ENCODE measurements at places on chromosomes 5 and 9. TPM values are rescaled to one million over a fixed set of nuclear protein-coding genes. Genes with fewer than 3 reads are reported as not detected.
A peak's percentile ranks its signal among the peaks of the same experiment; 100 is the strongest.

DNA sequence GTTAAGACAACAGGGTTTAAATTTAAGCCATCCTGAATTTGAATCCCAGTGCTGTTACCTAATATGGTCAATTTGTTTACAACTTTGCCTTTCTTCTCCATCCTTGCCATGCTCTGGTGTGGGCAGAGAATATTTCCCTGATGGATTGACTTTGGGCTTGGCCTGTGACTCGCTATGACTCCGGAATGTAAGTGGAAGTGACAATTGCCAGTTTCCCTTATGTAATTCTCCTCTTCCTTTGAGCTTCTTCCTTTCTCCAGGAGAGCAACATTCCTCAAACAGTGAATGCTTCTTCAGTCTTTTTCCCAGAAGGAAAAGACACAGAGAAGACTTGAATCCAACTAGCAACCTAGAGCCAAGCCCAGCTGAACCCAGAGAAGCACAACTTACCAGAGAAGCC, 159.1 kb downstream of the LURAP1L start:
- no peak for DNase-seq

- DNase-seq: no peak
Observed at GRCh38 chr9:105296877-105297287, 52.4 kb downstream of the SLC44A1 start.

GRCh38 chr9:97502222-97502983, 937 bp downstream of the TMOD1 start:
- DNase-seq: no peak

DNA sequence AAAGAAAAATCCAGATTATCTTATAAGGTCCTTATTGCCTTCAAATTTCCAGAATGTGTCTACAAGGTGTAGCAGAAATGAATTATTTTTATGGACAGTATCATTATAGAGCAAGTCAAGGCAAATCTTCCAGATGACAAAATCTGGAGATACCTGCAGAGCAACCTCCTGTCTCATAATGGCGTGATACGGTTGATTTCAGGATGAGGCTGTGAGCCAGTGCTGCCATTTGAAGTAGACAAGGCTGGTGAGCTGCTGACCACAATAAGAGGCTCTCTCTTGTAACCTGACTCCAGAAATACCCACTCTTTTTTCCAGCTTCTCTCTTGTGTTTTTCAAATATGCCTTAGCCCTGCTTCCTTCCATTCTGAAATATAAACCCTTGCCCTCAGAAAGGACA, 108.2 kb downstream of the HTR1A start:
- no peak for DNase-seq

GRCh38 chr5:146402949-146403348, 44.2 kb upstream of the TCERG1 start:
- no peak for DNase-seq

DNA sequence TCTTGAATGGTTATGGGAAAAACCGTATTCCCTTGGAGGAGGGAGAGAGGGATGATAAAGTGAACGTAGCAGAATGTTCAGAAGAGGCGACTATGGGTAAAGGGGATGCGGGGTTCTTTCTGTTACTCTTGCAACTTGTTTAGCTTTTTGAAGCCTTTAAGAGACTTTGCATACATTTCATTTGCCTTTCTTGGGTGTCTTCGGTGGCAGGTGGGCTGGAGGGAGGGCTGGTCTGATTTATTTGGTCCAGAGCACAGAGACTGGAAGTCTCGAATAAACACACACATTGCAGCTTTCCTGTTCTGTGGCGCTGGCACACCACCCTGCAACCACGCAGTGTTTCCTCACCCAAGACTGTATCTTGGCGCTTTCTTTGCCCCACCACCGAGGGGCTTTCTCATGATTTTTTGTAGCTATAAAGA, 23.2 kb downstream of the TTF1 start:
- DNase-seq: no peak

DNA sequence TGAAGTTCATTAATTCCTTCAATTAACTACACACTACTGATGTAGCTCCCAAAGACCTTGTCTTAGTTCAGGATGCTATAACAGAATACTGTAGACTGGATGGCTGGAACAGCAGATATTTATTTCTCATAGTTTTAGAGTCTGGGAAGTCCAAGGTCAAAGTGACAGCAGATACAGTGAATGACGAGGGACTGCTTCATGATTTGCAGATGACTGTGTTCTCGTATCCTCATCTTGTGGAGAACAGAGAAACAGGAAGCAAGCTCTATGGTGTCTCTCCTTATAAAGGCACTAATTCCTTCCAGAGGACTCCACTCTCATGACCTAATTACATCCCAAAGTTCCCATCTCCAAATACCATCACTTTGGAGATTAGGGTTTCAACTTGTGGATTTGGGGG, 65.6 kb upstream of the MAP1B start:
- no peak for DNase-seq

- no peak for DNase-seq
Observed at GRCh38 chr9:4549751-4550295, 59.6 kb downstream of the SLC1A1 start.

- DNase-seq: no peak
Observed at GRCh38 chr5:138274189-138274853, at the start of gene GFRA3. TSS of gene GFRA3 (minus strand) at chr5:138274621. CDS start at chr5:138274424, 197 bp downstream.

DNA sequence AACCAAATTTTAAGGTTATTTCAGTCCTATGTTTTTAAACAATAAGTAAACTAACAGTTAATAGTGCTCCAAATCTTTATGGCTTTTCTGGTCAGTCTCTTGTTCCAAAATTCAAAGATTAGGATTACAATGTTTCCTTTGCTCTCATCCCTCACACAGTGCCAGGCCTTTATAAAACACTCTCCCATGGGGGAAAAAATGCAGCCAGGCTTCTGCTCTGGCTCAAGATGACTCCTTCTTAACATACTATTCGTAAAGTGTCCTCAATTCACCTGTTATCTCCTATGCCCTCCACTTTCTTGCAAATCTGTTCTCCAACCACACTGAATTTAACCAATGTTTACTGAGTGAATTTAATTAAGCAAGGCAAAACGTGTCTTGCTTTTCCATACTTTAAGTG, 1.4 kb downstream of the CEP120 start:
- DNase-seq: no peak

- DNase-seq: no peak
Observed at GRCh38 chr9:134287591-134288491, 38.4 kb upstream of the RXRA start.

DNA sequence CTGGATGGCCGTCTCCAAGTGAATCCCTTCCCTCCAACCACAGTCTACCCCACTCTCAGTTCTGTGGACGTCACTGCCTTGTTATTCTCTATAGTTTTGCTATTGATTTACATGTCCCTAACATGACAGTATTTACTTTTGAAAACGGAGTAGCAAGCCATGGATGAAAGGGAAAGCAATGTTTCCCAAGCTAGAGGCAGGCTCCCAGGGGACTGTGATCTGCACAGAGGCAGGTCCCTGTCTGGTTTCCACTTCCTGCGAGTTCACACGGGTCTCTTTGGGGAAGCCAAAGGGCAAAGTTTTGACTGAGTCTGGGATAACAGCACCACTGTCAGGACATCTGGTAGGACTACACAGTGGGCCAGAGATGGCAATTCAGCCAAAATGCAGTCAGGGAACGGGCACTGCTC, 12.7 kb downstream of the C9orf153 start:
- no peak for DNase-seq

DNA sequence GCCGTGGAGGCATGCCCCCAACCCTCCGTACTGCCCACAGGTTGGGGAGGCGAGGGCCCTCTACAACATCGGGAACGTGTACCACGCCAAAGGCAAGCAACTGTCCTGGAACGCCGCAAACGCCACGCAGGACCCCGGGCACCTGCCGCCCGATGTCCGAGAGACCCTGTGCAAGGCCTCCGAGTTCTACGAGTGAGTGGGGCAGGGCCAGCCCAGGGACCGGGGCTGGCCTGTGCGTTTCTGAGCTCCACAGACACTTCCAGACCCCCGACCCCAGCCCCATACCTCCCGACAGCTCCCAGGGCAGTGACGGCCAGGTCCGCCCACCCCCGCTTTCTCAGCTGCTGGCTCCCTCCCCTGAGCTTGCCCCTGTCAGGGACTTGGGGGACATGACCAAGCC, 9.5 kb downstream of the GPSM1 start:
- DNase-seq: no peak

DNA sequence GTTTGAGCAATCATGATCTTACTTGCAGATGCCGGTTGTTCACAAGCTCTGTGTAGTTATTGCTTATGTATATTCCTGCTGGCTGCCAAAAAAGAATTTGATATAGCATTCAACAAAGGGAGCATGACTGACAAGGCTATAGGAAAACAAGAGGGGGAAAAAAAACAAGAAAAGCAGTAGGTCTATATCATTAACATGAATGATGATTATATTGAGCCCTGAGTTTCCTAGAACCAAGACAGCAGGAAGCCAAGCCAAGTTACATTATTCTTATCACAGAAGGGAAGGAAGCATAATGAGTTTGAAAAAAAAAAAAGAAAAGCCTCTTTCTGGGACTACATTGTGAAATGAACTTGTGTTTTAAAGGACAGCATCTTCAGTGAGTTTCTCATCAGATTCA, 41.0 kb downstream of the TSTD2 start:
- DNase-seq: no peak

- peak; percentile 55 for DNase-seq
Observed at GRCh38 chr9:126298063-126298801, 28.4 kb upstream of the MVB12B start.

GRCh38 chr9:880725-881124, 39.2 kb downstream of the DMRT1 start:
- DNase-seq: no peak

DNA sequence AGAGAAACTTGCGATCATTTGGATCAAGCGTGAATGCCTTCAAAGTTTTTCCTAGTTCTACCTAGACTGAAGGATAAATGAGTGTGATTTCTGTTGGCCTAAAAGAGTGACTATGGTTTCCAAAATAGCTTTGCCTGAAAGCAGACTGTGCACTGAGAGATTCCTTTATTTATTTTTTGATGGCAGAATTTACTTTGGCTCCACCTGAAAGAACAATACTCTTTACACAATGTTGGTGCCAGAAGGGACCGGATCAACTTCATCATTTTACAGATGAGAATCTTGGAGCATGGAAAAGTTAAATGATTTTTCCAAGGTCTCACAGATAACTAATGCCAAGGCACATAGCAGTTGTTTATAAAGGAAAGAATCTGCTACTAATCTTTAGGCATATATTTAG, 199.6 kb downstream of the KCTD16 start:
- DNase-seq: no peak

- no peak for DNase-seq
Observed at GRCh38 chr9:124045076-124045829, 33.7 kb downstream of the LHX2 start.

GRCh38 chr5:20692913-20693312, 704.9 kb upstream of the CDH18 start:
- no peak for DNase-seq

DNA sequence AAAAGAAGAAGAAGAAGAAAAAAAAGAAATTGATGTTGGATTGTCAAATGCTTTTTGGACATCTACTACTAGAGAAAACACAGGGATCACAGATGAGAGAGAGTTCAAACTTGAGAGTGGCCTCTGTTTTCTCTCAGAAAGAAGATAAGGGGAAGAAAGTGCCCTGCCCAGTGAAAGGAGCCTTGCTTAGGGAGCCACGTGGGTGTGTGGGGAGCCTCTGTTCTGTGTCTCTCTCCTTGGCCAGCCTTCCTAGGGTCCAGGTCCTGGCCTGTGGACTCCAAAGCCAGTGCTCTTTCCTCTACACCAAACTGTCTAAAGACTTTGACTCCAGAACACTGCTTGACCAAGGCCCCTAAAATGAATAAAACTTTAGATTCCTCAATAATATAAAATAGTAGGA, 22.0 kb upstream of the COL15A1 start:
- no peak for DNase-seq

DNA sequence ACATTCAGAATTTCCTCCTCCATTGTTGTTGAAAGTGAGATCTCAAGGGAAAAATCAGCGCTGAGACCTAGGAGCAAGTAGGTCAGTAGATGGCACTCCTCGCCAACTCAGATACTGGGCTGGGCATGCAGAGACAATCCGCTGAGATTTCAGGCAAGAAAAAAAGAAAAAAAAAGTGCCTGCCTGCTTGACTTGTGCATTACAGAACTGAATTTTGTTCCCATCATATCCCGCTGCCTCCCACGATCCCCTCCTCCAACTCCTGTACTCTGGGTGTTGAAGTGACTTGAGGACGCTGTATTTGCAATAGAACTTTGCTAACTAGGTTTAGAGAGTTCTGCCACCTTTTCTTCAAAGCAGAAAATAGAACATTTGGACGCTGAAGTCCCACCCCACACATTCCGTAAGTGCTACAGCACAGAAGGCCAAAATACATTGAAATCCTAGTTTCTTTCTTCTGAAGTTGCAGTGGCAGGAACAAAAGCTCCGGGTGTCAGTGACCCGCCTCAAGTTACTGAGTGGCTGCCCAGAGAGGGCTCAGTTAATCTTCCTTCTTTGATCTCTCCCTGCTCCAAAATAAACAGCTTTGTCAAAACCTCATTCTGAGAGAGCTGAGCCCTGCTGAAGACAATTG, 265.8 kb downstream of the MLLT3 start:
- DNase-seq: no peak

GRCh38 chr9:136326061-136326760, 1.1 kb upstream of the GPSM1 start:
- DNase-seq: no peak

- DNase-seq: no peak
Observed at GRCh38 chr9:77038281-77039036, 19.0 kb downstream of the FOXB2 start.

- no peak for DNase-seq
Observed at GRCh38 chr9:131129183-131129582, 3.8 kb downstream of the NUP214 start.

DNA sequence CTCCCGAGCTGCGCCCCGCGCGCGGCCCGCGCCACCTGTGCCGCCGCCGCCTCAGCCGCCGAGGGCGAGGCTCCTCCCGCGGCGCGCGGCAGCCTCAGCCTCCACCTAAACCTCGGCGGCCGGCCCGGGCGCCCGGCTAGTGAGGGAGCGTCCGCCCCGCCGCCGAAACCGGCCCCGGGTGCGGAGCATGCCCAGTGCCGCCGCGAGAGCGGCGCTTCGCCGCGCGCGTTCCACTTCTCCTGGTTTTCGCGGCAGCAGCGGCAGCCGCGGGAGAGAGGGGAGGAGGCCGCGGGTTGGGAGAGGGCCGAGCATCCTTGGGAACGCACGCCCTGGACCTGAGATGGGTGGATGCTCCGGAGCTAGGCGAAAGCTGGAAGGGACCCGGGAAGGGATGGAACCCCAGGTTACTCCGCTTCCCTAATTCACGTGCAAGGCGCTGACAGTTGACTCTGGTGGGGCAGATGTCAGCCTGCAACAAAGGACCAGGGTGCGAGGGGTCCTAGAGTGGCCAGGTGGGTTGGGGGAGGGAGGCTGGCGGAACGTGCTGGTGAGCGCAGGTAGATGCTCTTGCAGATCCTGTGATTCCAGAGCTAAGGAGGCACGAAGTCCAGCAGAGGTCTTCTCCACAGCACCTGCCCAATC, at the start of gene CTNND2:
Gene CTNND2, minus strand, starts transcription at position 182 of the 642 bp plus-strand sequence. CDS start 593 bp downstream, outside the sequence.
- peak; percentile 66 for DNase-seq

GRCh38 chr5:24289582-24290335, 355.0 kb downstream of the CDH10 start:
- no peak for DNase-seq

- DNase-seq: no peak
Observed at GRCh38 chr5:41686767-41687166, 176.4 kb upstream of the PLCXD3 start.

LHX3 gene
- polyA plus RNA-seq: not detected

DND1 gene
- 0.10 TPM for polyA plus RNA-seq

CARD9 gene
- 2.8 TPM for polyA plus RNA-seq

RNF183 gene
- 6.8 TPM for polyA plus RNA-seq

CERCAM gene
- polyA plus RNA-seq: 52.7 TPM

CPLANE1 gene
- polyA plus RNA-seq: 30.9 TPM

LRRC70 gene
- 7.8 TPM for polyA plus RNA-seq

PAEP gene
- polyA plus RNA-seq: not detected

PCDHB14 gene
- polyA plus RNA-seq: 9.9 TPM

CFAP90 gene
- polyA plus RNA-seq: 6.3 TPM

TAF1L gene
- polyA plus RNA-seq: 0.10 TPM

HAPLN1 gene
- 10.0 TPM for polyA plus RNA-seq

MYOZ3 gene
- polyA plus RNA-seq: 5.7 TPM

SEMA6A gene
- 51.3 TPM for polyA plus RNA-seq

Data from left renal pelvis (tissue), 4 donors.